ENCODE measurements at places on chromosomes 16 and 17. TPM values are rescaled to one million over a fixed set of nuclear protein-coding genes. Genes with fewer than 3 reads are reported as not detected.

Gene ST6GALNAC2
- 124 TPM for total RNA-seq

Gene RAMP2
- not detected for total RNA-seq

Gene C17orf107
- total RNA-seq = 2.9 TPM

Gene TMEM114
- total RNA-seq = not detected

Gene GJD3
- not detected for total RNA-seq

Gene SLC4A1
- not detected for total RNA-seq

Gene HBA1
- total RNA-seq = not detected

Gene RNF40
- 50.3 TPM for total RNA-seq

Gene PITPNM3
- 47.5 TPM for total RNA-seq

Gene GPRC5C
- total RNA-seq = 36.2 TPM

Gene MYH13
- total RNA-seq = not detected

Gene OR2C1
- total RNA-seq = 0.24 TPM

Gene HCRT
- total RNA-seq = not detected

Gene LGALS9B
- not detected for total RNA-seq

Gene CPPED1
- total RNA-seq = 2.3 TPM

Gene CCL3
- total RNA-seq = not detected

Gene TEX19
- total RNA-seq = not detected

Gene RNU2-1
- total RNA-seq = not detected

Gene MYH2
- not detected for total RNA-seq

Gene HEXD
- total RNA-seq = 8.2 TPM

Gene SYNGR3
- 4.7 TPM for total RNA-seq

Gene BAHCC1
- 1.5 TPM for total RNA-seq
